ENCODE measurements at places on chromosomes 1 and 21.

DNA sequence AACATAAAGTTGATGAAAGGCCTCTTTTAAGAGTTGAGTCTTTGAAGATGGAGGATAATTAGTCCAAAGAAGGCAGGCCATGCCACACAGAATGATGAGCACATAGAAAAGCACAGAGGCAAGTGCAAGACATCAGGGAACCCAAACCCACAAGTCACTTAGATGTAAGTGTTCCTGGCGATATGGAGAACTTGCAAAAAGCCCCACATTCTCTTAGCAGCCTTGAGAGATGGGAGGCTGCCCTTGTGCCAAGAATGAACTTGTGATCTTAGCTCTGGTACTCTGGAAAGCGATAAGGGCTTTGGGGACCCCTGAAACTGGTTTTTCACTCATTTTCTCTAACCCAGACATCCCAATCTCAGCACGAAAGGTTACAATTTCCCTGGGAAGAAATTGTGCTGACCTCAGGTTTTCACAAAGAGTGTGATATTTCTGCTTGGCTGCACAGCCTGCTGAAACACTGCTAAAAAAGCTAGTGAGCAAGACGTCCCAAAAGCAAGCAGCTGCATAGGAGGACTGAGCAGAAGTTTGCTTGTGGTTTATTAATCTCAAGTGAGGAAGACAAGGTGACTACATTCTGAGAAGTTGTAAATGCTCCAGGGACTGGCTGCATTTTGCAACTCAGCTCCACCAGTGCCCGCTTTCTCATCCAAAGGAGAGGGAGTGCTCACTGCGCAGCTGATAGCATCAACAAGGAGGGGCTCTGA, 496.9 kb upstream of the CAMK1G start:
- DNase-seq: no peak

DNA sequence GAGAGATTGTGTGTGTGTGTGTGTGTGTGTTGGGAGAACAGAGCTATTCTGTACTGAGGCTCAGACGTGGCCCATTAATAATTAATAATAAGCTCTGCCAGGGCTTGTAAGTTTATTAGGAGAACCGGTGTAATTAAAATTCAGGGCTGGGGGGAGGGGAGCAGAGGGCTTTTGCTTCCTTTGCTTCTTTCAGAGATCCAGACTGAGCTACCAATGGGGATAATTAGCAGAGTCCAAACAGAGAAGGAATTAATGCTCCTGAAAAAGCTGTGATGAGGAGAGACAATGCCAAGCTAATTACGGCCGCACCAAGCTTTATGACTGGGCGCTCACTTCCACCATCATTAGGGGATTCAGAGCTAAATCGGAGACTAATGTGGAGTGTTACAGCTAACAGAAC, 4.5 kb downstream of the SYT6 start:
- no peak for DNase-seq

- no peak for DNase-seq
Observed at GRCh38 chr1:66489972-66490601, 43.9 kb upstream of the SGIP1 start.

DNA sequence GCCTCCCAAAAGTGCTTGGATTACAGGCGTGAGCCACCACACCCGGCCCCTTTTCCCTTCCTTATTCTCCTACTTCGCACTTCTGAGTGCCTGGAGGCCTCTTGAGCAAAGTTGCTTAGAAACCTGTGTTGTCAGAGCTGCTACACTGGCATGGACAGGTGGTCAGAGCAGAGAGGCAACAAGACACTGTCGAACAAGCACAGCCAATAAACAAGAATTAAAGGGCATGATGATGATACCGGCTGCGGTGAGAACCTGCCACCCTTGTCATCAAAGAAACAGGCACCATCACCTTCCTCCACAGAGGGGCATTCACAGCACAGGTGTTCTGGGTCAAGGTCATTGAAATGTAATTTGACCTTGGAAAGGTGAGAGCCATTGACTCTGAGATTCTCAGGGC, 23.3 kb downstream of the STUM start:
- no peak for DNase-seq

GRCh38 chr1:225949041-225949440, 8.0 kb upstream of the LEFTY2 start:
- DNase-seq: no peak

DNA sequence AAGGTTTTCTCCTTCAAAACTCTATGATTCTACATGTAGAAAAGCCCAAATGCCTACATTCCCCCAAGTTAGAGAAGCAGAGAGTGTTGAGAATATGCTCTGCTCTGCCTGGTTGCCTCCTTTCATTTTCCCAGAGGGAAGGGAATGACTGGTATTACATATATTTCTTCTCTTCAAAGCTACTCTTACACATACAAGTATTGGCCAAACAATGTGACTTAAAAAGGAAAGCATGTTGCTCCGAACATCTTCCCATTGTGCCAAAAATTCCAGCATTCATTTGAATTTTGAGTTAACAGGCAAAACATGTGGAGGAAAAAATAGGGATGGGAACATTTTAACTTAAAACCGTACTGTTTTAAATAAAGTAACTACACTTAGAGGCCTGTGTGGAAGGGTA, 125.2 kb downstream of the COQ8A start:
- DNase-seq: no peak

GRCh38 chr1:106366627-106367319, 689.7 kb upstream of the PRMT6 start:
- DNase-seq: no peak

GRCh38 chr1:118303064-118303463, 118.0 kb upstream of the SPAG17 start:
- no peak for DNase-seq

GRCh38 chr1:197884173-197884572, 18.3 kb upstream of the C1orf53 start:
- DNase-seq: no peak

DNA sequence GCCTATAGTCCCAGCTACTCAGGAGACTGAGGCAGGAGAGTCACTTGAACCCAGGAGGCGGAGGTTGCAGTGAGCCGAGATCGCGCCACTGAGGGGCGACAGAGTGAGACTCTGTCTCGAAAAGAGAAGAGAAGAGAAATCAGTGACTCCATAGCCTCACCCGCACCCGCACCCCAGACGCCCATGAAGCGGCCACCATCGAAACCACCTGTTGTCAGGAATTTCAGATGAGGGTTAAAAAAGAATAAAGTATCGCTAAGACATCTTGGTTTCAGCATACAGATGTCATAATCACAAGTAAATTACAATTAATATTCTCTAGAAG, 47.4 kb downstream of the NPHP4 start:
- no peak for DNase-seq

Measured in foreskin keratinocyte (primary cell).